ENCODE measurements at places on chromosomes 7 and 10.

- DNase-seq = no peak
These were observed 11.4 kb downstream of the FAM241B start for GRCh38 chr10:69641261-69641980.

DNA sequence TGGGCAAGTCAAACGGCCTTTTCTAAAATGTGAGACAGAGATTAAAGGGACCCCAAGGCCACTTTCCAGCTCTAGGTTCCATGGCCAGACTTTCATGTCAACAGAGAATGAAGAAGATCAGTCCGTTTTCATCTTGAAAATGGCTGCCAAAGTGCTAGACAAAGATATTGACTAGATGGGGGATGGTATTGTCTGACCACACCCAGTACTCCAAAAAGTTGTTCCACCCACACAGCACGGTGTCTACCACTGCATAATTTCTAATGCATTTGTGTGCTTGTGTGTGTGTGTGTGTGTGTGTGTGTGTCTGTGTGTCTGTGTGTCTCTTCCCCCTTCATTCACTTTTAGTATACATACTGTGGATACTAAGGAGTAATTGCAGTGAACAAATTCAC lies 1.3 kb downstream of the COL1A2 start:
- DNase-seq = no peak

DNA sequence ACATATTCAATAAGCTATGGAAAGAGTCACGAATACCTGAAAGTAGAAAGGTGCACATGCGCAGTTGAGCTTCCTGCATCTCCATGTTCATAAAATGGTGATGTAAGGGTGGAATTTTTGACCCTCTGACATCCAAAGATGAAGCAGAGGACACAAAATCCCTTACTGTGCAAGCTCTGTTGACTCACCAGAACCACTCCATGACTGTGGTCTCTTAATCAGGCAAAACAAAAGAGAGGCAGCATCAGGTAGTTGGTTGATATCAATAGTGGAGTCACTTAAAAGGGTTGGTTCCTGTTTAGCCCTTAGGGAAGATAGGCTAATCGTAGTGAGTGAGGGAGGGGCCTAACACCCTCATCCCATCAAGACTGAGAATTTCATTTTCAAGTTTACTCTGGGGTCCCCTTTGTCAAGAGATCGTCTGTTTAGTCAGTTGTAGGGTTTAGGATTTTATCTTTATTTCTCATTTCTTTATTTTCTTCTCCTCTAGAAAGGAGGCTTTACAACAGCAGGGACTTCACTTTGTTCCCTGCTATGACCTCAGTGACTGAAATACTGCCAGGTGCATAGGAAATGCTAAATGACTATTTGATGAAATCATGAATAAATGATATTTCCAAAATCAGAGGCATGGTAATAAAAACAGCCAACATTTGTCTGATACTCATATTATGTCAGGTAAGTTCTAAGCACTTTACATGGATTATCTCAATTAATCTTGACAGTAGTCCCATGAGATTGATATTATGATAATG lies 98.1 kb downstream of the CD36 start:
- DNase-seq = no peak

- DNase-seq = no peak
These were observed 346.6 kb upstream of the KLF6 start for GRCh38 chr10:4131407-4132215.

DNA sequence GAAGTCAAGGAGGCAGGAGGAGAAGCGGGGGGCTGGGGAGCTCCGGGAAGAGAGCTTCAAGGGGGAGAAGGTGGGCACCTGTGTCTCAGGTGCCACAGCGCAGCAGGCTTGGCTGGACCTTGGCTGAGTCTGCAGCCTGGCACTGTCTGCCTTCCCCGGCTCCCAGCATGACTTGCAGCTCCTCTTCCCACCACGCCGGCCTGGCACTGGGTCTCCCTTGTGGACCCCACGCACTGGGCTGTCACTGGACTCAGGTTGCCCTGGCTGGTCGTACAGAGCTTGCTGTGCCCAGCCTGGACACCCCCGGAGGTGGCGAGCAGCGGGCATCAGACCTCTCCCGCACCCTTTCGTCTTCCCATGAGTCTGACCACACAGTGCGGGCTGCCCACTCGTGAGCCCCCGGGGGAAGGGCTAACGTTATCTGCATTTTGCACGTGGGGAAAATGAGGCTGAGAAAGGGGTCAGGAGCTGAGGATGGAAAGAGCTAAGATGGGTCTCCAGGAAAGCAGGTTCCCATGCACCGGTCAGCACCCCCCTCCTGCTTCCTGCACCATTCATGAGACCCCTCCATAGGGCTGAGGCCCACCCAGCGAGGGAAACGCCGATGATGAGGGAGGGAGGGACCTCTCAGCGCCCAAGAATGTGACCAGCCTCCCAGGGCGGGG lies 40.3 kb upstream of the PSMG3 start:
- DNase-seq = no peak

DNA sequence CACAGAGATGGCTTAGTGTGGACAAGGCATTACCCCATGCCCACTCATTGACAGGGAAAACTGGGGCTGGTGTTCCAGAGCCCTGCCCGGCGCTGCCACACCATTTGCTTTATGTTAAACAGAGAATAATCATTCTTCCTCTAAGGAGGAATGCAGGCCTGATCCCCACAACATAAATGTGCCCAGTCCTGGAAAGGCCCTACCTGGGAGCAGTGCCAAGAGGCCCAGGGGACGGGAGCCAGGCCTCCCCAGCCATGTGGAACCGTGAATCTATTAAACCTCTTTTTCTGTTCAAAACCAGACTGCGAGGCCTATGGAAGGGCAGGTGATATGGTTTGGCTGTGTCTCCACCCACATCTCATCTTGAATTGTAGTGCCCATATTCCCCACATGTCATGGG lies 264.1 kb downstream of the GRID1 start:
- DNase-seq = no peak
